ENCODE measurements at places on chromosomes 6 and 20. TPM values are rescaled to one million over a fixed set of nuclear protein-coding genes. Genes with fewer than 3 reads are reported as not detected.

- H3K4me1 ChIP-seq = no peaks in the 10 kb centered on the region
- no peaks in the 10 kb centered on the region for H3K36me3 ChIP-seq
- H3K27me3 ChIP-seq = no peaks in the 10 kb centered on the region
- no peak overlapping the region for H3K27ac ChIP-seq
- H3K4me3 ChIP-seq = no peak overlapping the region
- no peak for DNase-seq
Observed at GRCh38 chr6:39594285-39594684, 130.9 kb downstream of the KIF6 start.

GRCh38 chr6:21846541-21847451 lies 253.2 kb downstream of the SOX4 start:
- no peak overlapping the region for H3K27ac ChIP-seq
- H3K4me3 ChIP-seq = no peak overlapping the region
- no peaks in the 10 kb centered on the region for H3K4me1 ChIP-seq
- no peaks in the 10 kb centered on the region for H3K27me3 ChIP-seq

DNA sequence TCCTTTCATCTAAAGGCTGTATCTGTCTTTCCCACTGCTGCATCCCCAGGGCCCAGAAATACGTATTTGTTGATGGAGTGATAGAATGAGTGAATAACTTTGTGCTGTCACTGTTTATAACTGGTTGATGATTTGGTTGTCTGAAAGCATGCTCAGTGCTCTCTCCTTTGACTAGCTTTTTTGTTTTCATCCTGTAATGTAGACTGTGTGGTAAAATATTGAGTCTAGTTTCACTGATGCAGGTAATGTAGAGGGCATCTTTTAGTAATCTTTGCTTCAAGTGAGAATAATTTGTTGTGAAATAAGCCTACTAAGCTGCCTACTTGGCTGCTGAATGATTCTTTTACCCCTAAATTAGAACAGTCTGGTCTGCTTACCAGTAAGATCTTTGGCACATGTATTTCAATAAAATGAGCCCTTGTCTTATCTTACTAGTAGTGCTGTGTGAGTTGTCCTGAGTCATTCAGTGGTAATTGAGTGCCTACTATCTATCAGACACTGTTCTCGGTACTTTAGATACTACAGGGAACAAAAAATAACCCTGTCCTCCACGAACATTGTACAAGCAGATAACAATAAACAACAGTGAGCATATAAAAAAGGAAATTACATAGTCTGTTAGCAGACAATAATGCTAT lies 39.9 kb downstream of the MAPK14 start:
- no peak overlapping the region for H3K4me3 ChIP-seq
- no peak for DNase-seq
- H3K27me3 ChIP-seq = no peaks in the 10 kb centered on the region
- no peaks in the 10 kb centered on the region for H3K36me3 ChIP-seq

DNA sequence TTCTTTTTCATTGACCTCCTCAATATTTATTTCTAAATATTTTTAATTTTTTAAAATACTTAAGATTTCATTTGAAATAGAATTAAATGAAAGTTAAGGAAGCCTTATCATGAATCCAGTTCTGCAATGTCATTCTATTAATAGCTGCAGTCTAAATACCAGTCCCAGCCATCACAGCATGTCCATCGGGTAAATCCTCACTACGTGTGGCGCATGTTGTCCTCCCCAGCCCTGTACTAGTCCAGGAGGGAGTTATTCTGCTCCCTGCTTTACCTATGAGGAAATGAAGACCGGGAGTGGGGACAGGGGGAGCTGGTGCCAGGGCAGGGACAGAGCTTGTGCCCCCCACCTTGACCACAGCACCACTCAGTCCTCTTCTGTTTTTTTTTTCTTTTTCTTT lies 125.1 kb upstream of the QKI start:
- no peaks in the 10 kb centered on the region for H3K4me1 ChIP-seq
- DNase-seq = no peak
- H3K4me3 ChIP-seq = no peak overlapping the region
- no peak overlapping the region for H3K27ac ChIP-seq
- H3K27me3 ChIP-seq = no peaks in the 10 kb centered on the region
- no peaks in the 10 kb centered on the region for H3K36me3 ChIP-seq

DNA sequence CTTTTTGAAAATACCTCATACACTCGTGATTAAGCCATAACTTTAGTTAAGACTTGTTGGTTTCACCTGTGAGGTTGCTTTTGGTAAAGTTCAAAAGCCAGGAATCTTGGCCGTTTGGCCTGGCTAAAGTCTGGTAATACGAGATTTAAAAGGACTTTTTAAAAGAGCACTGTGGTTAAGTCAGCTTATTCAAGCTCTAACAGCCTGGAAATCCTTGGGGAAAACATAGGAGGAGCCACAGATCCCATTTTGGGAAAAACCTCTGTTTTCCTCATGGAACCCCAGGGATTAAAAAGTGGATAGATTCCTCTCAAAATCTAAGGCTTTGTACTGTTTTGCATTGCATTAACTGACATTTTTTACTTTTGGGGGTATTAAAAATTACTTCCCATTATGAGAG lies 13.7 kb upstream of the SLC22A16 start:
- no peak overlapping the region for H3K27ac ChIP-seq
- no peaks in the 10 kb centered on the region for H3K36me3 ChIP-seq
- H3K27me3 ChIP-seq = no peaks in the 10 kb centered on the region
- H3K4me1 ChIP-seq = peaks cover 5% of the 10 kb centered on the region
- H3K4me3 ChIP-seq = no peak overlapping the region
- no peak for DNase-seq

GRCh38 chr20:51639206-51639832 lies 96.8 kb upstream of the NFATC2 start:
- no peaks in the 10 kb centered on the region for H3K27me3 ChIP-seq
- H3K36me3 ChIP-seq = no peaks in the 10 kb centered on the region
- H3K4me3 ChIP-seq = no peak overlapping the region
- no peak overlapping the region for H3K27ac ChIP-seq
- no peaks in the 10 kb centered on the region for H3K4me1 ChIP-seq
- DNase-seq = peak; percentile 70

GRCh38 chr6:53065266-53066076 lies at the start of gene FBXO9:
TSS of gene FBXO9 (plus strand) at chr6:53065404. CDS start at chr6:53065790, 386 bp downstream.
- no peaks in the 10 kb centered on the region for H3K27me3 ChIP-seq
- peak within 1 kb of the TSS; percentile 99 for H3K4me3 ChIP-seq
- H3K4me1 ChIP-seq = peaks cover 36% of the 10 kb centered on the region
- peak within 1 kb of the TSS; percentile 92 for H3K27ac ChIP-seq
- DNase-seq = peak; percentile 92

PLG gene
- not detected for total RNA-seq

DNA sequence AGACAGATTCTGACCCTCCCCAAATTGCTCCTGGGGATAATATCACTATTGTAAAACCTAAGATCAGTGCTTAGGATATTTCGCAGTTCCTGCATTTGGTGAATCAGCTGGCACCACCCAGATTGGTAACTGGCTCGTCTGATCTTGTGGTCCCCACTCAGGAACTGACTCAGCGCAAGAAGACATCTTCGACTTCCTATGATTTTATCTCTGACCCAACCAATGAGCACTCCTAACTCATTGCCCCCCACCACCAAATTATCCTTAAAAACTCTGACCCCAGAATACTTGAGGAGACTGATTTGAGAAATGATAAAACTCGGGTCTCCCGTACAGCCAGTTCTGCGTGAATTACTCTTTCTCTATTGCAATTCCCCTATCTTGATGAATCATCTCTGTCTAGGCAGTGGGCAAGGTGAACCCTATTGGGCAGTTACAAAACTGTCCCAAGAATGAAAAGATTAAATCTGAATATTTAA lies 55.7 kb upstream of the PRND start:
- H3K27ac ChIP-seq = peak overlapping the region; percentile 9
- H3K27me3 ChIP-seq = no peaks in the 10 kb centered on the region
- no peak overlapping the region for H3K4me3 ChIP-seq
- no peaks in the 10 kb centered on the region for H3K36me3 ChIP-seq
- peaks cover 15% of the 10 kb centered on the region for H3K4me1 ChIP-seq

DNA sequence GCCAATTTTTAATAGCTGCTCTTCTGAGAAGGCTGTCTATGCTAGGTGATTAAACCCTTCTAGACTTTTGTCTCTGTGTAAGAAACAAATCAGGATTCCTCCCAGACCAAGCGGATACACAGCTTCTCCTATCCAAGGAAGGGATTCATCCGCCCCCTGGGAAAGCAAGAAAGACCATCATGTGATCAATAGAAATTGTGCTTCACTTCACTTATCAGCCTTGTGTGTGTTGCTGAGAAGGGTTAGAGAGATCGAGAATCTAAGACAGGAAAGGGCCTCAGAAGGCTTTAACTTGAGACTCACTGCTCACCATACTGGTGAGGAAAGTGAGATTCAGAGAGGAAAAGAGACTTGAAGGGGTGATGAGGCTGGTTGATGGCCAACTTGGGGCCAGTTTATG lies 1.5 kb downstream of the ABCC10 start:
- no peak for DNase-seq
- peaks cover 11% of the 10 kb centered on the region for H3K4me1 ChIP-seq
- H3K36me3 ChIP-seq = peaks cover 30% of the 10 kb centered on the region

THEMIS gene
- total RNA-seq = 1.3 TPM

DNA sequence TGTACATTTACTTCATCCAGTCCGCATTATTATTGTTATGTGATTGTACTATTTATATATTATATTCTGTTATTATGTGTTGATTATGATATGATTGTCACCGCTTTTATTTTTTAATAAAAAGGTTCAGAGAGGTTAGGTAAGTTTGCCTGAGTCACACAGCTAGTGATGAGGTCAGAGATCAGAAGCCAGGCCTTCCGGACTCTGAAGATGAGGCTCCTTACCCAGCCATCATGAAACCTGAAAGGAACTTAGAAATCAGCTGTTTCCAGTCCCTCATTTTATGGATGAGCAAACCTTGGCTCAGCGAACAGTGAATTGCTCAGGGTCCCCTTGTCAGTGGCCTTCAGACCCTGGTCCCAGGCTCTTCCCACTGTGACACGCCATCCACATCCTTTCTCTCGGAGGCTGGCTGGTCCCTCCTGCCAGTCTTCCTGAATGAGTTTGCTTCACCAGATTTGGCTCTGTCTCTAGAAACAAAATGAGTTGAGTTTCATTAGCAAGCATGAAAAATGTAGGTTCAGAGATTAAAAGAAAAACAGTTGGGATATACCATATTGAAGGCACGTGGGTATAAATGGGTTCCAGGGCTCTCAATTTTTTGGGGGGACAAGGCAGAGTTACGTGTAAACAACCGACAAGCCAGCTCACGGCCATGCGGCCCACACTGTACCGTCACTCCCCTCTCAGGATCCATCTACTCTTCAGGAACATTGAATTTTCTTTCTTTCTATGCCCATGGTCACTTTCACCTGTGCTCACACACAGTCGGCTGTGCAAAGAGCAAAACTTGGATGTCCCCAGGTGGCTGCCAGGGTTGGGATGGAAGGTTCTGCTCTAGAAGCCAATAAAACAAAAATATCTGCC lies 132.9 kb downstream of the ZDHHC14 start:
- H3K4me3 ChIP-seq = no peak overlapping the region
- no peaks in the 10 kb centered on the region for H3K36me3 ChIP-seq
- no peak for DNase-seq
- H3K27ac ChIP-seq = no peak overlapping the region
- H3K27me3 ChIP-seq = no peaks in the 10 kb centered on the region
- H3K4me1 ChIP-seq = peaks cover 6% of the 10 kb centered on the region

DNA sequence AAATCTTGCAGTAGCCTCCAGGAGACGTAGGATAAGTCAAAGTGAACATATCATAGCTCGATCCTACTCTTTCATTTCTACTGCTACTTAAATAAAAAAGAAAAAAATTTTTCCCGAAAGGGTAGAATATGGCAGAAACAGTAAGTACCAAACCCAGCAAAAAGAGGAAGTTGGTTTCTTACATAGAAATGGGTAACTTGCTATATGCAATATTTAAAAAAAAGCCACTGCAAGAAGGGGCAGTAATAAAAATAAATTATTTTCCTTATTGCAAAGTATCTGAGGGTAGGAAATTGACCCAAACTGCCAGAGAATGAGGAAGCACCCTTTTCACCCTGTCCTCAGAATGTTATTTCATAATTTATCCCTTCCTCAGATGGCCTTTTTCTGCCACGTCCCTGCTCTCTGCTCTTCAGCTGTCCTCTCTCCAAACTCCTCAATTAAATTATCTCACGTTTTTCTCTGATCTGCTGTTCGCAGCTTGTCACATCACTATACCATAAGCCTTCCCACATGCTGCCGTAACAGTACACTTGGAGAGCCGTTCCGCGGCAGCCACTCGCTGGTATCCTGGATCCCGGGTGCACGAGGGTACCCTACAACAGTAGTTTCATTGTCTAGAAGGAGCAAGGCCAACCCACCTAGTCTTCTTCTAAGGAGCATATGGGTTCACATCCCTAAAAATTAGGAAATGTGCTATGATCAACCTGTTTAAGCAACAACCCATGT lies 149.6 kb downstream of the BACH2 start:
- no peak overlapping the region for H3K27ac ChIP-seq
- no peaks in the 10 kb centered on the region for H3K4me1 ChIP-seq
- H3K4me3 ChIP-seq = no peak overlapping the region
- DNase-seq = no peak
